ENCODE measurements at places on chromosomes 13 and 19.
A peak's percentile ranks its signal among the peaks of the same experiment; 100 is the strongest.

GRCh38 chr19:6092329-6093286, 17.7 kb downstream of the RFX2 start:
- DNase-seq = peak; percentile 82

DNA sequence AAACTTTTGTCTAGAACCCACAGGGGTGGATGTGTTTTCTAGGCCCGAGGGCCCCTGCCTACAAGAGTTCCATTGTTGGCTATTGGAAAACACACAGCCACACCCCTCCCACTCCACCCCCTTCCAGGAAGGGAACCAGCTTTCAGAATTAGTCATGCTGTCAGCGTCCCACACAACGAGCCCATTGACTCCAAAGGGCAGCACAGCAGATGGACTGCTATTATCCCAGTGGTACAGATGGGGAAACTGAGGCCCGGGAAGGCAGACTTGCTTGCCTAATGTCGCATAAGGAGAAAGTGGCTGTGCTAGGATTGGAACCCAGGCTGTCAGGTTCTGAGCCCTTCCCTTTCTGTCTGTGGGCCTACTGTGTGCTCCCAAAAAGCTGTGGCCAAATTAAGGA, 8.1 kb upstream of the FXYD3 start:
- DNase-seq = no peak

DNA sequence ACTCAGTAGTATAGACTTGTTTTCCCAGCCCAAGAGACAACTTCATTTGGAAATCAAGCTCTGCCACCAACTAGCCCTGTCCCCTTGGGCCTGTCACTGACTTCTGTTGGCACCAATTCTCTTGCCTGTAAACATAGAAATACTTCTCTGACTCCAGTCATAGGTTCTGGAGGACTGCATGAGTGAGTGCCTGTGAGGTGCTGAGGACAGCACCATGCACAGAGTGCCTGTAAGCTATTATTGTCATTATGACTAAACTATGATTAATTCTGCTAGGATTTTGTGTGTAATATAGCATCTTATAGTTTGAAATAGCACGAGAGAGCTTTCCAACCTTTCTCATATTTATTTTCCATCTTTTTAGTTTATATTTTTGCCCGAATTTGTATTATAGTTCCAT, 247.9 kb downstream of the MYO16 start:
- DNase-seq = no peak

DNA sequence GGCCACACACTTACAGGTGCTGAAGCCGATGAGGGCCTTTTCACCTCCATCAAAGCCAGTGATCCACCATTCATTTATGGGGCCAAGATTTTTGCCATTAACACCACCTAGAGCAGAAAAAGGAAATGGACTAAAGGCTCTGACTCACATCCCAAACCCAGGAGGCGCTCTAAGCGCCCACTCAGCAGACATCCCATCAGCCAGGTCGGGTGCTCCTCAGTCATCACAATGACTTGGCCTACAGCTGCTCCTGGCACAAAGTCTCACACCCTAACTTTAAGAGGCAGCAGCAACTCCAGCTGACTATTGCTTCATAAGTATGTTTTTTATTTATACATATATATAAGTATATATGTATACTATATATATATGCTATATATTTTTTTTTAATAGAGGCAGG, 36.1 kb upstream of the EIF3G start:
- no peak for DNase-seq

DNA sequence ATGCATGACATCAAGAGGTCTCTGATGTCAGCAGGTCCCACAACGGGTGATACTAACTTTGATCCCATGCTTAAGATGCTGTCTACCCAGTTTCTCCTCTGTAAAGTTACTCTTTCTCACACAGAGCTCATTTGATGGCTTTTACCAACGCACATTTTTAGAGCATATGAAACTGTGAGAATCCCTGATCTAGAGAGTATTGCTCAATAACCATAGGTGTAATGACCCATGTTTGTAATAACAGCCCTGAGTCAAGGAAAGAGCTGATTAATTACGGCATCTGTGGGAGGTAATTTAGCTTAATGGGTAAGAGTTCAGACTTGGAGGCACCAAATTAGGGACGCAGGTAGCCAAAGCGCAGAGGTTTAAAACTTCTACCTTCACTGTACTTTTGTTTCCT, 18.0 kb upstream of the IZUMO2 start:
- no peak for DNase-seq

DNA sequence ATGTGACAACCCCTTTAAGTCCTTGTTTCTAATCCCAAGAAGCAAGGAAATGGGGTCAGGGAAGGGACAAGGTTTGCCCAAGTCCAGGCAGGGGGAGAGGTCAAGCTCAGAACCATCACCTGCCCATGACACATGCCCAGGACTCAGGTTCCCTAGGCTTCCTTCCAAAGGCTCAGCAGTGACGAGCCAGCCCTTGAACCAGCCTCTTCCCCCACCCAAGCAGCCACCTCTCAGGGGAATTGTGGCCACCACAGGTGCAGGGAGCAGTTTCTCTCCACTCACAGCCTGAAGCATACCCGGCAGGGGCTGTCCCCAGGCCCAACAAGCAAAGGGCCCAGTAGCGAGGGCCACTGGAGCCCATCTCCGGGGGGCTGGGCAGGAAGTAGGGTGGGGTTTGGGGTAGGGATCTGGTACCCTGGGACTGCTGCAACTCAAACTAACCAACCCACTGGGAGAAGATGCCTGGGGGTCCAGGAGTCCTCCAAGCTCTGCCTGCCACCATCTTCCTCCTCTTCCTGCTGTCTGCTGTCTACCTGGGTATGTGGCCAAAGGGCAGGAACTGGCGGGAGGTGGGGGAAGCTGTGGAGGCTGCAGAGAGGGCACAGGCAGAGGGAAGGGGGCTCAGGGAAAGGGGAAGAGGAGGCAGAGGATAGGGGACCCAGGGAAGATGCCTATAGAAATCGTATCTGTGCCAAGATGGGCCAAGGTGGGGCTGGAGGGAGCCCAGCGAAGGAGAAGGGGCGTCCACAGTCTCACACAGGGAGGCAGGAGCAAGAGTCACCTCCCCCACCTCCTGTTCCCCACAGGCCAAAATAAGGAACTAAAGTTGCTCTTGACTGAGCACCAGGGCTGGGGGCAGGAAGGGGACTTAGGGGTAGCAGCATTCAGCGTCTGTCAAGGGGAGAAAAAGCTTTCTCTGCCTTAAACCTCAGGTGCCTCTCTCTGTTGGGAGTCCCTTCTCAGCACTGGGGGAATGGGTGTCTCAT, at the start of gene CD79A:
CD79A (plus strand) TSS at position 433 of the 986 bp plus-strand sequence; CDS start at position 459, 26 bp downstream.
- DNase-seq = no peak

DNA sequence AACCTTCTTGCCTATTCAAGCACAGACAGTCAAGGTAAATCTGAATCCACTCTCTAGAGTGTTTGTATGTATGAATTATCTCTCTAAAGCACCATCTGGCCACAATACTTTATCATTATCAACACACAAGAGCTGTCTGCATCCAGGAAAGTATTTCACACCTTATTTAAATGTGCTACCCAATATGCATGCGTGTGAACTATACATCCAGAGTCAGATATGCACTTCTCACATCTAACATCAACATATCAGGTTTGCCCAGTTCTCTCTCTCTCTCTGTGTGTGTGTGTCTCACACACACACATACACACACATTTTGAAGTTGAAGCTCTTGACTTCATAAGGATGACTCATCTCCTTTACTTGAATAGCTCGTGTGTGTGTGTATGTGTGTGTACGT, 697.5 kb upstream of the PCDH20 start:
- DNase-seq = no peak

- DNase-seq = no peak
Measured at GRCh38 chr13:101575581-101575980, 123.1 kb downstream of the ITGBL1 start.

- DNase-seq = no peak
Measured at GRCh38 chr13:27919934-27920676, at the start of gene PDX1. Gene PDX1, plus strand, starts transcription at chr13:27920000. Its CDS starts 139 bp downstream, at chr13:27920139.

DNA sequence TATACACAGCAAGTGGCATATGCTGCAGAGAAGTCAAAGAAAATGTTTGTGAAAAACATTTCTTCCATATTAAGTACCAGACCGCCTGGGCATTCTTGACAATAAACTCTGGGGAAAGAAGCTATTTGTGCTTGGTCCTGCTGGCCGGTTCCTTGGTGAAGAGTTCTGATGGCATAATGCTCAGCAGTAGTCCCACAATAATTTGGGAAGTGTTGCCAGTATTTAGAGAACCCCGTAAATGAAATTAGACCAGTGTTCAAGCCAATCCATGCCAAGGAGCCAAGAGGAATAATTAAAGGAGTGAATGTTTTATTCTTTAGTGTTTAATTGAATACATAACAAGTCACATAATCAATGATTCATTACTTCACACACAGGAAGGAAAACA, 6.3 kb downstream of the KCTD12 start:
- DNase-seq = no peak

GRCh38 chr13:20074966-20075365, 85.9 kb downstream of the GJA3 start:
- DNase-seq = no peak

DNA sequence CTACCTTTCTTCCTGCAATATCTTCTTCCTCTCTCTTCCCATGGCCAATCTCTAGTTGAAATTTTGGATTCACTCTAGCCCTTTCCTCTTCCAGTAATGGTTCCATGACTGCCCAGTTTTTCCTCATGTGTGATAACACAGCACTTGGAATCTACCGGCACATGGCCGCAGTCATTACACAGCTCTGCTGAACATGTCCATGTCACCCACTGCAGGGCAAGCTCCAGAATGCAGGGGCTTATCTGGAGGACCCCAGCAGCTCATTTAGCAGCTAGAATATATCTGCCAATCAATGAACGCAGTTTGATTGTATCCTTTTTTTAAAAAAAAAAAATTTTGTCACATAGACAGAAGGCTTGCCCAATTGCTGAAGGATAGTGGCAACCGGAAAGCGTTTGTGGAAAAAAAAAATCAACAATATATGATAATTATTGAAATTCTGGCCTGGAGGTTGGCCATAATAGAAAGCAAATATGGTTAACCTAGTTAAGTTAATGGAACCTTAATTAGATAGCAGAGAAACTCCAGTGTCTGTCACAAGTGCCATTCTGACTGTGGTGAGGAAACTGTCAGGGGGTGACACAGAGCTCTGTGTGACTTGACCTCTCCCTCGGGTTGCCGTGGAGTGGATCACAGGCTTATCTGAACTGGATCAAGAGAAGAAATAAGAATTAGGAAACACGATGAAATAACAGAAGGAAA, 426.7 kb downstream of the LIG4 start:
- DNase-seq = no peak

- no peak for DNase-seq
Measured at GRCh38 chr13:49806126-49806536, 13.6 kb upstream of the KPNA3 start.

GRCh38 chr13:31067416-31068118, 94.1 kb downstream of the HSPH1 start:
- DNase-seq = no peak

- no peak for DNase-seq
Measured at GRCh38 chr19:13781547-13781946, 7.3 kb downstream of the C19orf53 start.

- no peak for DNase-seq
Measured at GRCh38 chr19:53982001-53982451, 9.4 kb upstream of the CACNG6 start.

- no peak for DNase-seq
Measured at GRCh38 chr19:12937093-12937926, 1.1 kb upstream of the CALR start.

DNA sequence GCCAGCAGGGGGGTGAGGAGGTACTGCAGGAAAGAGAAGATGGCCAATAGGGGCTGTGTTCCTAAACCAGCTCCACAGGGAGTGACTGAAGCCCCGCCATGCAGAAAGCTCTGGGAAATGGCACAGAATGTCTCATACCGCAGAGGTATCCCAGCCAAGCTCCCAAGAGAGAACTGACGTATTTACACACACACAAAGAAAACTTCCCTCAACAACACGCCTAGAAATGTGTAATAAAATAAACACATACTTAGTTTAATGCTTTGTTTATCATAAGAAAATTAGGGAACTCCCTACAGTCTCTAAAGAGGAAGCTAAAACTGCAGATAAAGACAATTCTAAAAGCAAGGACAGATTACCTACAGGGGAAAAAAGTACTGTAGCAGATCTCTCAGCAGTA, 40.0 kb downstream of the ESD start:
- peak; percentile 21 for DNase-seq

DNA sequence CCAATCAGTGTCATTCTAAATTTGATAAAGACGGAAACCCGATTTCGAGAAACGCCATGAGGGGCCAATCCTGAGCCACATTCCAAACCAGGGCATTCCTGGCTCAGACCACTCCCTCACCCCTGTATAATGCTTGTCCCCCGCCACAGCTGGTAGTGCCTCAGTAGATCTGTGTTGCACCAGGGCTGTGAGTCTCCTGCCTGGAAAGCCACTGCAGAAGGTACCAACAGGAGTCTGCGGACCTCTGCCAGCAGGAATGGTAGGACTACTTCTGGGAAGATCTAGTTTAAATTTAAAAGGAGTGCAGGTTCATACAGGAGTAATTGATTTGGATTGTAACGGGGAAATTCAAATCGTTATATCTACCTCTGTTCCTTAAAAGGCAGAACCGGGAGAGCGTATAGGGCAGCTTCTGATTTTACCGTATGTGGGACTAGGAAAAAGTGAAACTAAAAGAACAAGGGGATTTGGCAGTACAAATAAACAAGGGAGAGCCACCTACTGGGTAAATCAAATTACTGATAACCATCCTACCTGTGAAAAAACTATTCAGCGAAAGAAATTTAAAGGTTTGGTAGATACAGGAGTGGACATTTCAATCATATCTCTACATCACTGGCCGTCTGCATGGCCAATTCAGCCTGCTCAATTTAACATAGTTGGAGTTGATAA, 20.8 kb upstream of the ZNF266 start:
- no peak for DNase-seq

DNA sequence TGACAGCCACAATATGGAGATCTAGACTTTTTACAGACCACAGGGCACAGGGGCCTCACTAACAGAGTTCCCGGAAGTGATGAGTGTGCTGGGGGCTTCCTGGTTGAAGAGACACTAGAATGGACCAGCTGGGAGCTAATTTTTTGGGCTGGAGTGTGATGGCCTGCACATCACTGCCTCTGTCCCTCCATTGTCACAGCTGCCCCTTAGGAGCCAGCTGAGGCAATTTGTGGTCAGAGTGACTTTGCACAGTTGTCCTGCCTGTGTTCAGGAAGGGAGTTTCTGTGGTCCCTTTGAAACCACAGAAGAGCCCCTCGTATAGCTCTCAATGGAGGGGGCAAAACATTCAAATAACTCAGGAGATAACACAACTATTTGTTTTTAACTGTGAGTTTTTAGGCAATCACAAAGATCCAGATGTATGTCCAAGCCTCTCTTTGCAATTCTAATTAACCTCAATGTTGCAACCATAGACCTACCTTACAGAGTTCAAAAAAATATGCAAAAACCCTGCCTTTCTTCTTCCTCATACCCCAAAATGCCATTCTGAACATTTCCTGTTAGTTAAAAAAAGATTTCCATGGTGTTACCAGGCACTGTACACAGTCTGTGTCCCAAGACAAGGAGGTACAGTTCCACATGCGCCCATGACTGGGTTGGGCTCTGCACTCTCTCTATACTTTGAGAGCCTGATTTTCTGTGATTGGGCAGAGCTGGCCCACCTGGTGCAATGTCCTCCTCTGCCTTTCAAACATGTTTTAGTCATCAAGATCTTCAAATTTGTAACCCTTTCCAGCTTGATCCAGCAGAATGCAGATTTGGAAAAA, 2.4 kb downstream of the ALOX5AP start:
- no peak for DNase-seq

All from GM04503 (cell line).